ENCODE measurements at places on chromosomes 5 and 9.

DNA sequence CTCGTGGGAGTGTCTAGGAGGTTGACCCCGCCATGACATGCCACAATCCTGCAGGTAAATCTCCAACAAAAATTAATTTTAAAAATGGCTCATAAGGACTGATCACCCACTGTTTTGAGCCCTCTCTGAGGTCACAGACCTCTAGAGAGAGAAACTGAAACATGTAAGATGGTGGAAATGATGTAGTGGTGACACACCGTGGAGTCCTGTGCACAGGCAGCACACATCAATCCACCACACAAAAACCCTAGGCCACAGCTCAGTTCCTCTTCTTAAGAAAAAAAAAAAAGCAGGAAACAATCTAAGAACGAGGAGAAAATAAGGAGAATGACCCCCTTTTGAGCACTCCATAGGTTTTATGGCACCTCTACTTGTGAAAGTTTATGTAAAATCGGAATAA is 93.8 kb upstream of the FAM120A start:
- DNase-seq = no peak

GRCh38 chr5:63760965-63761364 is 201.3 kb downstream of the HTR1A start:
- DNase-seq = no peak

DNA sequence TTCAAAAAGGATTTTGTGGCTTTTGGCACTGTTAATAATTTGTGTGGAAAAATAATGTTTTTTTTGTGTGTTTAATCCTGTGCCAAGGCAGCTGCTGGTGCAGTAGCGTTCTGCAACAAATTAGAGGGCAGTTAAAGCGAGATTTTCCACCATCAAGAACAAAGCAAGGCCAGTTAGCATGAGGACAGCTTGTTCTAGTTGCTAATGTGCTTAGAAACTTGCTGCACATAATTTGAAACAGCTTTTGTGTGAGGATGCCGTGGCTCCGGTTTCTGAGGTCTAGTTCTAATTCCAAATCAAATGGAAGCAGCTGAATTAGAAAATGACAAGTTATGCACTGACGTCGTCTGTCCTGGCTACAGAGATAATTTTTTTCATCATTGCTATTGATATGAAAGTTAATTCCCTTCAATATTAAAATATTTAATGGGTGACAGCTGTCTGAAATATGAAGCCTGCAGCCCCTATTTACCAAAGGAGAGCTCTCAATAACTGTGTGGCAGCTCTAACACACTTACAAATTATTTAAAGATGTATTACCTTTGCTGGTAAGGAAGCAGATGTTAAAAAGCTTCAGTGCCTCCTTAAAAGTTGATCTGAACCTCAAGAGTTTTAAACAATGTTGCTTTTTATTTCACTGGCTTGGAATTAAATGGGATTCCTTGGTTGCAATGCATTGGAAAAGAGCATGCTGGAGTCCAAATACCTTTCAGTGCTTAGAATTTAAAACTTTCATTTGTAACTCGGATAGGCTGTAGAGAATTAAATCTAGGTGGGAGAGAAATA is 128.6 kb downstream of the SPATA31D1 start:
- DNase-seq = no peak

- no peak for DNase-seq
Observed at GRCh38 chr9:106619211-106619610, 243.8 kb upstream of the ZNF462 start.

DNA sequence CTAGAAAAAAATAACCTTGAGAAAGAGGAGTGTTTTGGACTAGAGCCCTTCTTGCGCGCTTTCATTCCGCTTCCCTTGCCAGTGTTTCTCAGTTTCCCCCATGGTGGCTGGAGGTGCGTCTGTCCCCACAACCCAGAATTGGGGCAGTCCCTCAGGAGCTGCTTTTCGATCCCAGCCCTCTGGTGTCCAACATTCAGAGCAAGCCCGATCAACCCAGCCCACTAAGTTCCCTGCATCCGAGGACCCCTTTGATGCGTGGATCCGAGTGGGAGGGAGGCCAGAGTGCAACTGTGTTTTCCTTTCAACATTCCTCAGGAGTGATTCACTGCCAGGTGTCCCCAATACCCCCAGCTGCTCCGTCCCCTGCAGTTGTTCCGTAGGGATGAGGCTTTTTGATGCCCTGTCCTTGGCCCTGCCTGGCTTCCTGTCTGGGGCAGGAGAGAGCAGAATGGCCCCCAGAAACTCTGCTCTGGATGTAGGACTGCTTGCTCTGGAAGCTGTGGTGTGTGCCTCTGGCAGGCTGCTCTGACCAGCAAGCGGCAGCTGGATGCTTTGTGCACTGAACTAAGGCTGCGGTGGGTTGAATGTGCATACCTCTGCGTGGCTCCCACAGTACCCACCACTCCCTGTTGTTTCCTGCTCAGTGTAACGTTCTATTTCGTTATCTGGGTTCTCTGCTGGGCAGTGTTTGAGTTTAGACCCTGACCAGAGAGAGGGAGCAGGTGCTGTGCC is 117.5 kb downstream of the BOD1 start:
- DNase-seq = no peak

- no peak for DNase-seq
Observed at GRCh38 chr5:4700871-4701270, 439.3 kb upstream of the ADAMTS16 start.

DNA sequence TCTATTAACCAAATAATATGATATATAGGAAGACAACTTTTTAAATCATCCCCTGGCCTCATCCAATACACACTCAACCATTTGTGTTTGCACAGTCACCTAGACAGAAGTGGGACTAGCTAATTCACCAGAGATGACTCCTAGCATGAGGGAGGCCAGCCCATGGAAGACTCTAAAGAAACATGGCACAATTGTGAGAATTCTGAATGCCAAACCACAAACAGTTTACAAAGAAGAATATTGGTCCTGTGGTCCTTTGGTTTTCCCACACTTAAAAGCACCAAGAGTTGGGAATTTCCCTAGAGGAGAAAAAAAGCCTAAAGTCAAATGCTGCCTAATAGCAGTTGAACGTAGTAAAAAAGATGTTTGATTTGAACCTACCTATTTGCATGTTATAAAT is 609.9 kb downstream of the ACTL7B start:
- no peak for DNase-seq

GRCh38 chr5:74519161-74519571 is 121.4 kb downstream of the ENC1 start:
- DNase-seq = no peak

GRCh38 chr5:150612405-150612804 is 28.1 kb upstream of the SYNPO start:
- DNase-seq = no peak

DNA sequence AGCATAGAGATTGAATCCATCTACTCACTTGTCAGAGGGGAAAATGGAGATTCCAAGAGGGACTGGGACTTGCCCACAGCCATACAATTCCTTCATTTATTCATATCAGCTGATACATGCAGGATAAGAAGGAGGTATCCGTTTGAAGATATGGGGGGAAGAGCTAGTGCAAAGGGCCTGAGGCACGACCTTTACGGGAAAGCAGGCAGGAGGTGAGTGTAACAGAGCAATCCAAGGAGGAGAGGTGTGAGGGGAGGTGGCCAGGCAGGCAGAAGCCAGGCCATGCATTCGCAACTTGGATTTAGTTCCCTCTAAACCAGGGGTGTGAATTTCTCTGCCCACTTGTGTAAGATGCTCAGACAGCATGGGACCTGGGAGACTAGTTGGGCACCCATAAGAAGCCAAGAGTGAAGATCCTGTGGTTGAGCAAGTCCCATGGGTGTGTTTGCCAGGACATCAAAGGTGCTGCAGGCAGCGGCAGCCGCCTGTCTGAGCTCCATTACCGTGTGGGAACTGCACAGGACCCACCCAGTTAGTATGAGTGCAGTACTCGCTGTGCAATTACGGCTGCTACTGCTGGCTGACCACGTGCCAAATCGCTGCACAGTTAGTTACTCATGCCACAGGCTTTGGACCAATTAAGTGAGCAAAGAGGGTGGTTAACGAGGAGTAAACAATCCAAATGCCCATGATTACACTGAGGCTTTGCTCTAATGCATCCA is 31.4 kb upstream of the FAT2 start:
- DNase-seq = no peak

- no peak for DNase-seq
Observed at GRCh38 chr9:120571443-120572257, 8.3 kb downstream of the CDK5RAP2 start.

DNA sequence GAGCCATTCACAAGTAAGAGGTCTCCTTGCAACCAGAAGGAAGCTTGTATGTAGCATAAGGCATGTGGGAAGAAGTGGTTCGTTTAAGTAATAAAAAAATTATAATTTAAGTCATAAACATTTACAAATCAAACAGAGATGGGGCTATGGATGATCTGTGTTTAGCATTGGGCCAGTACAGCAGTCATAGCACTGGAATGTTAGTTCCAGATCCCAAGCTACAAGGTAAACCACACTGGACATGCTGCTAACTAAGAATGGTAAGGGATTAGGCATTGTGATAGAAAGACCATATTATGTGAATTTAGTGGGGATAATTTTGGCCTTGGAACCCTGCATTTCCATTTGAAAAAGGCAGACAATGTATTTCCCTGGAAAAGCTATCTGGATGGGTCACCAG is 170.4 kb upstream of the KCNN2 start:
- no peak for DNase-seq

DNA sequence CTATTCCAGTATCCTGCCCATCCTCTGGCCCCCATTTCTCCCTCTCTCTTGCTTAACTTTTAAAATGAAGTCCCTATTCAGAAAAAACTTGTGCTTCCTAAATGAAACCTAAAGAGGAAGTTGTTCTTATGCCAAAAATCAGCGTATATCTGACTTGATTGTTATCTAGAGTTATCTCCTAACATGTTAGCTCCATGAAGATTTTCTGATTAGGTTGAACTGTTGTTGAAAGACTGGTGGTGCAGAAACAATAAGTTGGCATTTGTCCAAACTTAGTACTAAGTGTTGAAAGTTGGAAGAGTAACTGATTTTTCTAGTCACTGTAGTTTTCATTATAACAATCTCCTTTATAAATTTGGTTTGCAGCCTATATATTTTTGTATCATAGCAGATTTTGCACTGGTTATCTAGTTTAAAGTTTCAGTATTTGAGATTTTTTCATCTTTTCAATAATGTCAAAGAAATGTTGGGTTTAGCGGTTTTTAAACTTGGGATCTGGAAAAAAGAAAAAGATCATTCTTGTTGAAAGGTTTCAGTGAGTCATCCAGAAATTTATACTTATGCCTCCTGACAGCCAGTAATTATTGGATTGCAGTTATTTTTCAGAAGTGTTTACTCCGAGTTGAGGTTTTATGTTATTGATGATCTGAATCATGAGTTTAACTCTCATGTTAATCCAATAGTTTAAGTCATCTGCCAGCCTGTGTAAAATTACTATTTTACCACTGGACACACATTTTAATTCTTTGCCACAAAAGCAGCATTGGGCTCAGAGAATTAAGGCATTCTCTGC is 60.6 kb downstream of the PAM start:
- DNase-seq = no peak

GRCh38 chr5:143343042-143343441 is 60.4 kb downstream of the NR3C1 start:
- DNase-seq = no peak

DNA sequence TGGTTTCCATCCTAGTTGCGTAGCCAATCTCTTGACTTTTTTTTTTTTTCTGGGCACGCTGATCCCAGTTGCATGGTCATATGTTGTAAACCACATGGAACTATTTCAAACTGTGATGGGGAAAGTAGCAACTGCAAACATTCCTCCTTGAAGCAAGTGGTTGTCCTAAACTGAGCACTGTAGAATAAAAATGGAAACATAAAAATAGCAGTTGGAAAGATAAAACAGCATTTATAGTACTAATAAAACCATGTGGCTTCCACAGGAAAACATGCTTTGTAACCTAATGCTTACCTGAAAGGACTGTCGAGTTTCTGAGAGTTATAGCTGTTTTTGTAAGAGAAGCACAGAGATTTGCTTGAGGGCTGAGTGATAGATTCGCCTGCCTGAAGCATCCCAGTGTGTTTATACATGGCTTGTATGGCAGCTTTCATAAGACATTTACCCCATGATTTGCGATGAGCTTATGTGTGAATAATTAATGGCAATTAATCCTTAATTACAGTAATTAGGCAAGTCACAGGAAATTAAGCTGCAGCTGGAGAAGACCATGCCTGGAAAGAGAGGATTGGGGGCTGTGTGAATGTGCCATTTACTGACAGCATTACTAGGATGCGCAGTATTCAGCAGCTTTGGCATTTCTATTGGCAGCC is 136.5 kb downstream of the PBX3 start:
- no peak for DNase-seq

GRCh38 chr5:145797336-145797735 is 37.8 kb downstream of the PRELID2 start:
- no peak for DNase-seq

DNA sequence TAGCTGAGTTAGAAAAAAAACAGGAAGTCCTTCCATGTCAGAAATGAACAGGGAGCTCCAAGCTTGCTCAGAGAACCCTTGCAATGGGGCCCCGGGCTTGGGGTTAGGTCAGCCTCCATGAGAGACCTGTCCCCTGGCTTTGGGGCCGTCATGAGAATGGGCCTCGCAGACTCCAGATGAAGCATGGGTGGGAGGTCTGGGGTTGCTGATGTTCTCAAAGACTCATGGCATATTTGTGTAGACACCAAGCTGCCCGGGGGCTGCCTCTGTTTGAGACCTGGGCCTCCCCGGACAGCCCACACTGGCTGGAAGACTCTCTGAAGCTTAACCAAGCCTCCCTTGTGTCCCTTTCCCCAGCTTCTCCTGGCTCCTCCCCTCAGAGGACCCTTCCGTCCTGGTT is 186.3 kb downstream of the IRX2 start:
- DNase-seq = no peak

GRCh38 chr9:118364266-118365106 is 660.3 kb downstream of the TLR4 start:
- DNase-seq = no peak

DNA sequence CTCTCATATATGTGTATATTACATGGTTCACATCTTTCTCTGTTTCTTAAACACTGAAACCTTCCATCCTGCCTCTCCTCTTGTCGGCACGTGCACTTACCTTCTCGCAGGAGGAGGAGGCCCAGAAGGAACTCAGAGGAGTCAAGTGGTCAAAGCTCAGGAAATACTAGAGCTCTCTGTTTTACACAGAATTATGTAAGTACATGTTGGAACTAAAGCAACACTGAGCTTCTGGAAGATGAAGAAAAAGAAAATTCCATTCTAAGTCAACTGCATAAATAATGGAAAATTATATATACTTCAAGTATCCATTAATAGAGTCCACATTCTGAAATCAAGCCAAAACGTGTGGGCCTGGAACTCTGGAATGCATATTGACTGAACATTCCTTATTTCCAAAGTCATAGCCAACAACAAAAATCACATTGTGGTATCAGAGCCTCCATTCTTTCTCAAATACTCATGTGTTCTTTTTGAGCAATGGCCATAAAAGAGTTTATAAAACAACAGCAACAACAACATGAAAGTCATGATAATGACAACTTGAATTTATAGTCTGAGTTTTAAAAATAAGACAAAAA is 121.5 kb upstream of the RAI14 start:
- no peak for DNase-seq

All from activated CD4-positive, CD25-positive, alpha-beta regulatory T cell (primary cell).